ENCODE measurements at places on chromosomes 3 and 15. TPM values are rescaled to one million over a fixed set of nuclear protein-coding genes. Genes with fewer than 3 reads are reported as not detected.

- no peak for ATAC-seq
Measured at GRCh38 chr3:183317886-183318865, 65.1 kb downstream of the B3GNT5 start.

DNA sequence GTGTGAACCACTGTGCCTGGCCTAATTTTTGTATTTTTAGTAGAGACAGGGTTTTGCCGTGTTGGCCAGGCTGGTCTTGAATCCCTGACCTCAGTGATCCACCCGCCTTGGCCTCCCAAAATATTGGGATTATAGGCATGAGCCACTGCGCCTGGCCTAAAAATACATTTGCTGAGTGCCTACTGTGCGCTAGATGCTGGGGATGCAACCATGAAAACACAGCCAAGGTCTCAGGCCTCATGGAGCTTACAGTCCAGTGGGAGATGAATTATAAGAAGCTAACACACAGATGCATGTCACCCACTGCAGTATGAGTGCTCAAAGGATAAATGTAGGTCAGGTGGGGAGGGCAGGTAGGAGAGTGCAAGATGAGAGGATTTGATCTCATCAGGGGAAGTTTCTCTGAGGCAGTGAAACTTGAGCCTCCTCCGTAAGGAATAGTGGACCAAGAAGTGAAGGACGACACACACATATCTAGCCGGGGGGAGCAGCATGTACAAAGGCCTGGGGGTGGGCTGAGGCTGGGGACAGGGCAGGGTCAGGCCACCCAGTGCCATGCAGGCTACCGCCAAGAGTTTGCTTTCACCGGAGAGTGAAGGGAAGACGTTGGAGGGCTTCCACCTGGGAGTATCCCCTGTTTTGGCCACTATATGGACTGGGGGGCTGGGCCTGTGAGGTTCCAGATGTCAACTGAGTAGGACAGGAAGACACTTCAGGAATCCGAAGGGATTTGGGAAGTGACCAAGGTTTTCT is 24.3 kb downstream of the IRAK2 start:
- no peak for ATAC-seq

DNA sequence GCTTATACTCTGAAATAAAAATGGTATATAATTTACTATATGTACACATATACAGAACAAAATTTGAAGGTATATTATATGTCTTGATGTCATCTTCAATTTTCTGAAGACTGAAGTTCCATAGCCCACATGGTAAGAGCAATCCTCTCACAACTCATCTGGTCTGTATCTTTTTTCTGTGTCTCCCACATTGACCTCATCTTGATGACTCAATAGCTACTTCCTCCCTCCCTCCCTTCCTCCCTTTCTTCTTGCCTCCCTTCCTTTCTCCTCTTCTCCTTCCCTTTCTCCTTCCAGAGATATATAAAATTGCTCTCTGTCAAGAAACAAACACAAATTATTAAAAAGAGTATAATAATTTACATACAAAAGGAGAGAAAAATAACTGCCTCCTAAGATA is 268.5 kb downstream of the SQOR start:
- ATAC-seq = no peak

DNA sequence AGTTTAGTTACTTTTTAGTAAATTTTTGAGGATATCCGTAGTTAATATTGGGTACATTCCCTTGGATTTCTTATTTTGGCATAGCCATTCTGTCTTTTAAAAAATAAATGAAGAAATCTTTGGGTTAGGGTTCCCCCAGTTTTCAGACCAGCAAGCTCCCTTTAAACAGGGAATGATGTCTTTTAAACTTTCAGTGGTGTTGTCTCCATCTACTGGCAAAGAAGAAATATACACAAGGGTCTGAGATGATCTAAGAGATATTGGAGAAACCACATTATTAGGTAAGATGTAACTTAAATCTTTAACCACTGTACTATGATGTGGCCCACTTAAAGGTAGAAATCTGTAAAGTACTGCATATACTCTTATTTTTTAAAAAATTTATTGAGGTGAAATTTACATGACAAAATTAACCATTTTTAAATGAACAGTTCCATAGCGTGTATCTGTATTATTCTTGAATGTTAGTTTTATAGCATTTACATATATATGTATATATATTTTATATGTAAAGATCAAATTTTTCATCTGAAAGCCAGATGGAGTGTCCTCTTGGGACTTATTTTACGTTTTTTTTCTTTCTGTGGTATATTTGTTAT is 35.1 kb upstream of the EIF3J start:
- peak; percentile 74 for ATAC-seq

DNA sequence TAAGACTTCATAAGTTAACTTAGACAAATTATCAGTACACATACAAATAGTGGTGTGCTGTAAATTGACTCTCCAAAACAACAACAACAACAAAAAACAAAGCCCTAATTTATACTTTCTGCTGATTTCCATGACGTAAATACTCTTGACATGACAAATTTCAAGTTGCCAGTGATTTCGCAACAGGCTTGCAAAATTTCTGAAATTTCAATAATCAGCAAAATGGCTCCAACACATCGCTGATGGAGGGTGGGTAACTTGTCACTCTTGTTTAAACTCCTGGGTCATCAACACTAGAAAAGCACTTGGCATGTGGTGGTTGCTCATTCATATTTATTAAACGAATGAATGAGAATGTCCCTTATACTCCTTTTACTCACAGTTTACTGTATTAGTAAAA is 205.2 kb upstream of the SATB1 start:
- no peak for ATAC-seq

DNA sequence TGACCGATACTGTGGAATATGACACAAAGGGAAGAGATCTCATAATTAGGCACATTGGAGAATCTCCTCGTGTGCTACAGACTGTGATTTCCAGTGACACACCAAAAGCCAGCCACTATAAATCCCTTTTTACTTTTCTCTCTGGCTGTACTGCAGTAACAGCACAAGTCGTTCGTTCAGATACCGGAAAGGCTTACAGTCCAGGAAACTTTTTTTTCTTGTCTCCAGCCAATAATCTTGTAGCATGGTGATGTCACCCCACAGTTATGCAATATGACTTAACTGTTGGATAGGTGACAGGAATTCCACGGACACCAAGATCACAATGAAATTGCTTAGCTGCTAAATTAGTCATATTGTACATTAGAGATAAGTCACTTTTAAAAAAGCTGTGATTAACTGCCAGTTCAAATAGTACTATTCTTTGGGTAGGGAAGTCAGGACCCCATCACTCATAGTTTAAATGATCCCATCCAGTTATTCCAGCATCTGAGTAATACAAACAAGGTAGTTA is 36.3 kb upstream of the TSC22D2 start:
- peak; percentile 62 for ATAC-seq

- ATAC-seq = no peak
Measured at GRCh38 chr3:120419797-120420196, 31.0 kb downstream of the FSTL1 start.

DNA sequence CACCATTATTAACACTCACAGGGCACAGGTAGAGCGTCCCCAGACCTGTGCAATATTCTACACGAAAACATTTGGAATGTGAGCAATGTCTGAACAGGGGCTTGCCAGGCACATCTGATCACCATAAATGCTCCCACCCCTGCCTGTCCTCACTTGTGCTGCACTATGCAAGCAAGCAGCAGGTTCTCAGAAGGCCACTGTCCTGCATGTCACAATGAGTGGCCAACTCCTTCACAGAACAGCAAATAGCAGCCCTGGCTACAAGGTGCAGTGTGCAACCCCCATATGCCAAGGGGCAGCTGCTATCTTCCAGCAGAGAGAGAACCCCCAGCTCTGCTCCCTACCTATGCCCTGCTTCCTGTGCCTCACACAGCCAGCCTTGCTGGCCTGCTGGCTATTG is 32.6 kb downstream of the SEC22C start:
- no peak for ATAC-seq

GRCh38 chr3:189288348-189289235 is 116.8 kb downstream of the TPRG1 start:
- ATAC-seq = no peak

- peak; percentile 57 for ATAC-seq
Measured at GRCh38 chr3:139559541-139559940, 20.0 kb upstream of the RBP1 start.

- ATAC-seq = no peak
Measured at GRCh38 chr3:146899171-146899570, 294.0 kb upstream of the PLSCR5 start.

- no peak for ATAC-seq
Measured at GRCh38 chr15:70068783-70069565, 28.7 kb downstream of the TLE3 start.

GRCh38 chr3:190608850-190609589 is 95.1 kb downstream of the IL1RAP start:
- no peak for ATAC-seq

GRCh38 chr3:185630182-185630622 is 44.1 kb downstream of the SENP2 start:
- ATAC-seq = peak; percentile 61

- no peak for ATAC-seq
Measured at GRCh38 chr3:61574854-61575253, 13.5 kb downstream of the PTPRG start.

DNA sequence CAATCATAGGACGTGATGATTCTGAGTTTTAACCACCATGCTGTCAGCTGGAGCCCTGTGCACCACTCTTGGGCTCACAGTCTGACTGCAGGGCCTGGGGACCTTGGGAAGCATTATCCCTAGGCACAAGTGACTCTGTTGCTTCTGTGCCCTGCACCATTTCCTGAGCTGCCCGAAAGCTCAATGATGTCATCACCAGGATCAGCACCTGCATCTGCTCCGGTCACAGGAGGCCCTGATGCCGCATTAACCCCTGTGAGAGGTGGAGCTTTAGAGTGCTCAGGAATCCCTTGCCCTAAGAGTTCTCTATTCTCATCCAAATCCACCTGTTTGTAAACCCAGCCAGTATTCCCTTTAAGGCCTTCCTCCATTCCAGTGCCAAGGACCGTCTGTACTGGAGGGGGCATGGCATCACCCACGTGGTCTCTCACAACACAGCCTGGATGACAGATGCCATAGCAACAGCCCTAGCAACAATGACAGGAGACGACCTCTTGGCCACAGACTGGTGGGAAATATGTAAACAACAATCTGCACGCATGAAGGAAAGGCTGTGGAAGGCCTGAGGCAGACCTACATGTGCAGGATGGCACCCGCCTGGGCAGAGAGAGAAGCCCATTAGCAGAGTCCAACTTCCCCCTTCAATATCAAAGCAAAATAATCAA is 37.9 kb downstream of the NTRK3 start:
- ATAC-seq = peak; percentile 57

GRCh38 chr15:52486003-52486996 is 42.4 kb downstream of the MYO5A start:
- ATAC-seq = no peak

- ATAC-seq = no peak
Measured at GRCh38 chr15:82653483-82654168, 6.5 kb upstream of the CPEB1 start.

GRCh38 chr3:112871735-112872134 is 25.1 kb upstream of the CD200R1L start:
- ATAC-seq = no peak

- ATAC-seq = peak; percentile 83
Measured at GRCh38 chr3:138347960-138348753, at the start of gene MRAS. TSS of gene MRAS (plus strand) at chr3:138348579. CDS start at chr3:138372884, 24,305 bp downstream.

DNA sequence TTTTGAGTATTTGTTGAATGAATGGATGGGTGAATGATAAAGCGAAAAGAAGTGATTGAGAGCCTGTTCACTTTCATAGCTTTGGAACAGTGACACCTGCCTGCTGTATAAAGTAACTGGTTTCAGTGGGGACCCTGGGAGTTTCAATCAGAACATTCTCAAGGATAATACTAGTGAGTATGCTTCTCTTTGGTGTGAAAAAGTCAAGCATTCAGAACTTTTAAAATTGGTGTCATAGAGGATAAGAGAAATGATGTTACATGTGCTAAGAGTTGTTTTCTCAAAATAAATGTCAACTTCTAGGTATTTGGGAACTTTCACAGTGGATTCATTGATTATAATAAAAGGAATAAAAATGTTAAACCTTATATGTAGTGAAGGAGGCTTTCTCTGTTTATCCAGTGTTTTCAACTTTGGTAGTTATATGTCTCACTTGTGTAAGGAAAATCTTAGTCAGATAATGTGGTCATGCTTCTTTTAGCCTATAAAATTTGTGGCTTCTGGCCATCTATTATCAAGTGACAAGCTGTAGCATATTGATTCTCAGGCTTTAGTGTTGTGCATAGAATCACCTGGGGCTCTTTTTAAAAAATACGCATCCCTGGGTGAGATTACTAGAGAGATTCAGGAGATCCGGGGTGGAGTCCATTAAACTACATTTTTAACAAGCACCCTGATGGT is 11.9 kb downstream of the LRCH3 start:
- ATAC-seq = no peak

The ZNF501 gene
- total RNA-seq = 1.7 TPM

The CFAP161 gene
- total RNA-seq = 0.37 TPM

The CCDC54 gene
- total RNA-seq = 0.05 TPM

The RBPMS2 gene
- total RNA-seq = 0.75 TPM

The AMT gene
- total RNA-seq = 12.2 TPM

The PLCL2 gene
- 24.7 TPM for total RNA-seq

The GABRR3 gene
- total RNA-seq = 0.82 TPM

The A4GNT gene
- not detected for total RNA-seq

The DNAH12 gene
- total RNA-seq = 0.36 TPM

The ACTRT3 gene
- total RNA-seq = not detected

All from motor neuron (in vitro differentiated cells).